ENCODE measurements at places on chromosomes 16 and 17. TPM values are rescaled to one million over a fixed set of nuclear protein-coding genes. Genes with fewer than 3 reads are reported as not detected.

CHST4 gene
- not detected for total RNA-seq

- DNase-seq, result no peak
Measured at GRCh38 chr17:28097901-28098300, 55.4 kb downstream of the NLK start.

AATK gene
- total RNA-seq, result 7.6 TPM

DNA sequence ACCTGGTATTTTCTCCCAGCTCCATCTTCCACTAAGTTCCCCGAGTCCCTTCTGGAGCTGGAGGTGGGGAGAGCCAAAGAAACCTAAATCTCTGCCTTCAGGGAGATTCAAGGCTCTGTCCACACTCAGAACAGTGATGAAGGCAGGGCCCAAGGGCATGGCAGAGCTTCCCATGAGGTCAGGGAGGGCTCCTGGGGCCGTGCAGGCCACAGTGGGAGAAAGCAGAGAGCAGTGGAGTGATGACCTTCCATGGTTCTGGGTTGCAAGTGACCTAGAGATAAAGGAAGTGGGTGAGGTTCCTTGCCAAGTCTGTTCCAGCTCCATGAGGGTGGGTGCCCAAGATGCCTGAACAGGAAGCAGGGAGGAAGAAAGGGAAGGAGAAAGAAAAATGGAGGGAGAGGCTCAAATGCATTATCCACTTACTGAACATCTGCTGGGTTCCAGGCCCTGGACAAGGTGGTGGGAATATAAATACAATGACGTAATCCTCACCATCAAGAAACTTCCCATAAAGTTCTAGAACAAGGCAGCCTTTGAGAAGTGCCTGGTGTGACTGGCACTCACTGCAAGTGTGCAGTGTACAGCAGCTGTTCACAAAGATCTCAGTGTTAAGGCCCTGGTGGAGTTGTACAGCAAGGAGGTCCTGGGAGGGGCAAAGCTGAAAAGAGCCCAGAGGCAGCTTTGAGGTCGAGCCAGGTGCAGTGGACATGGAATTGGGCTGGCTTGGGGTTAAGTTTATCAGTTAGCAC is 13.3 kb downstream of the TBKBP1 start:
- no peak for DNase-seq

DNA sequence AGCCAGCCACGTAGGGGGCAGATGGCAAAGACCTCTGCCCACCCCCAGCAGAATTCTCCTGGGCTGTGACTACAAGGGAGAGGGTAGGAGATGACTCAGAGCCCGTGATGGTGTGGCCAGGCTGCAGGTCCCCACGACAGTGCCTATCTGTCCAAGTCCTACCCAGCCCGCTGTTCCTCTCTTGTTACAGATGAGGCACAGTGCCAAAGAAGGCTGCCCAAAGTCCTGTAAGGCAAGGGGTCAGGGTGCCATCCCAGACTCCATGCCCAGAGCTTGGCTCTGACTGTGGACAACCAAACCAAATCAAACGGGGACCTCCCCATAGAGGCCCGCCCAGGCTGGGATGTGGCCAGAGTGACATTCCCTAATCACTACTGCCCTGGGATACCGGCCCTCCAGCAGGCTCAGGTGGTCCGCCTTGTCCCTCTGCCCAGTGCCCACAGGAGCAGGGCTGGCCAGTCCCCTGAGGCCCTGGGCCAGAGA is 12.6 kb upstream of the BCAR1 start:
- no peak for DNase-seq

SLC39A11 gene
- 23.8 TPM for total RNA-seq

RTN4RL1 gene
- 1.3 TPM for total RNA-seq

CRYBA1 gene
- not detected for total RNA-seq

DNA sequence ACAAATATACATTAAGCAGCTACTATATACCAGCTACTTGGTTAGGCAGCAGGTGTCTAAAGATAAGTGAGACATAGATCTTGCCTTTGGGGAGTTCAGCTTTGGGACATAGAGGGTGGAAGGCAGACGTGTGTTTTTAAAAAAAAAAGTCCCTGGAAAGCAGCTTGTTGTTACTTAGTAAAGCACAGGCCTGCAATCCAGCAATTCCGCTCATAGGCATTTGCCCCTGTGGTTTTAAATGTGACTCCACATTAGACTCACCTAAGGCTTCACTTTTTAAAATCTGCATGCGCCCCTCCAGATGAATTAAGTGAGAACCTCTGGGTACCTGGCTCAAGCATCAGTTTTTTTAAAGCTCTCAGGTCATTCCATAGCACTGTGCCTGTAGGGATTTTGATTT is 7.2 kb upstream of the MLYCD start:
- DNase-seq, result no peak

- no peak for DNase-seq
Measured at GRCh38 chr16:3583303-3584038, 6.3 kb upstream of the NLRC3 start.

GRCh38 chr16:66245072-66245471 is 121.4 kb upstream of the CDH5 start:
- no peak for DNase-seq

MARVELD3 gene
- 2.1 TPM for total RNA-seq

DNA sequence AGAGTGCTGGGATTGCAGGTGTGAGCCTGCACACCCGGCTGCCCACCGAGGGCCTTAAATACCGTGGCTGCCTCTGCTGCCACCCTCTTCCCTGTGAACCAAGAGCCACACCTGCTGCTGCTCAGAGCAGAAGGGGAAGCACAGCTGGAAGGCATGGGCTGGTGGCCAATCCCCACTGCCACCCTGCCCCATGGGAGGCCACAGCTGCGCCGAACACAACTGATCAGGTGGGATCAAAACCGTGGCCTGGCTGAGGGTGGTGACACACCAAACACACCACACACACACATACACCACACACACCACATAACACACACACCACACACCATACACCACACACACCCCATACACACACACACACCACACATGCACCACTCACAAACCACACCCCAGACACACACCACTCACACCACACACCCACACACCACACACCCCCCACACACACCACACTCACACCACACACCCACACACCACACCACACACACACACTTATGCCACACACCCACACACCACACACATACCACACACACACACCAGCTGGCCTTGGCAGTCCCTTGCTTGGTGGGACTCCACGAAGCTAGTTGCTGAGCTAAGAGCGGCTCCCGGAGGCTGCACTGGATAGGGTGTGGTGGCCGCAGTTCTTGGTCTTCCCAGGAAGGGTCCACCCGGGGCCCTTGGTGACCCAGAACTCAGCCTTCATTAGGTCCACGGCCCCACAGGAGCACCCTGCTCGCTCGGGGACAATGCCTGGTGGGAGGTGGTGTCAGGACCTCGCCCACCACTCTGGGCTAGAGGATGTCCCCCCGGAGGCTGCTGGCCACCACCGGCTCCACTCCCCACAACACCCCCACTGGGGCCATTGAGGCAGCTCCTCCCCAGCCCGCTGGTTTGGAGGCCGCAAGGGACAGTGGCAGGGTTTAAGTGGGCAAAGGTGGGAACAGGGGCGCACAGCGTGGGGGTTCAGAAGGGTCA is 14.9 kb downstream of the CEP131 start:
- no peak for DNase-seq

HS3ST3A1 gene
- total RNA-seq, result 0.53 TPM

DNA sequence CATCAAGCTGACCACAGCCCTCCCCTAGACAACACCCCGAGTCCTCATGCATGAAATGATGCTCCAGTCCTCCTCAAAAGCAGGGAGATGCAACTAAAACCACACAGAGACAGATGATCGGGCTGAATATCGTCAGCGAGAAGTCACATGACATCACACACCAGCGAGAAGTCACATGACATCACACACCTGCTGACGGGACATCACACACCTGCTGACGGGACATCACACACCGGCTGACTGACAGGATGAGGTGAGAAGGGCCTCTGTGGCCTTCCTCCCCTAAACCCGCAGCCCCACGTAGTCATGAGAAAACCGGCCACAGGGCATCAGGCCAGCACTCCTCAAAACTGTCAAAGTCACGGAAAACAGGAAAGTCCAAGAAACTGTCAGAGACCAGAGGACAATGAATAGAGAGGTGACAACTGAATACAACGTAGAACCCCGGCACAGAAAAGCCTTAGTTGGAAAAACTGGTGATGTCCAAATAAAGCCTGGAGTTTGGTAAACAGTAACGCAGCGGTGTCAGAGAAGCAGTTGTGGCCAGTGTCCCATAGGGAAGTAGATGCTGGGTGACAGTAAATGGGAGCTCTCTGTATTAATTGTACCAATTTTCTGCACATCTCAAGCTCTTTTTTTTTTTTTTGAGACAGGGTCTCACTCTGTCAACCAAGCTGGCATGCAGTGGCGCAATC is 14.3 kb downstream of the LITAF start:
- DNase-seq, result no peak

CES2 gene
- 12.9 TPM for total RNA-seq

GRCh38 chr16:19436540-19436939 is 18.9 kb downstream of the TMC5 start:
- no peak for DNase-seq

TLCD3B gene
- 0.32 TPM for total RNA-seq

MT1H gene
- total RNA-seq, result not detected

- DNase-seq, result no peak
Measured at GRCh38 chr16:88691924-88692560, 5.7 kb upstream of the SNAI3 start.

GRCh38 chr17:81967533-81968395 is 6.8 kb upstream of the NOTUM start:
- no peak for DNase-seq

TBC1D3H gene
- total RNA-seq, result not detected

DNA sequence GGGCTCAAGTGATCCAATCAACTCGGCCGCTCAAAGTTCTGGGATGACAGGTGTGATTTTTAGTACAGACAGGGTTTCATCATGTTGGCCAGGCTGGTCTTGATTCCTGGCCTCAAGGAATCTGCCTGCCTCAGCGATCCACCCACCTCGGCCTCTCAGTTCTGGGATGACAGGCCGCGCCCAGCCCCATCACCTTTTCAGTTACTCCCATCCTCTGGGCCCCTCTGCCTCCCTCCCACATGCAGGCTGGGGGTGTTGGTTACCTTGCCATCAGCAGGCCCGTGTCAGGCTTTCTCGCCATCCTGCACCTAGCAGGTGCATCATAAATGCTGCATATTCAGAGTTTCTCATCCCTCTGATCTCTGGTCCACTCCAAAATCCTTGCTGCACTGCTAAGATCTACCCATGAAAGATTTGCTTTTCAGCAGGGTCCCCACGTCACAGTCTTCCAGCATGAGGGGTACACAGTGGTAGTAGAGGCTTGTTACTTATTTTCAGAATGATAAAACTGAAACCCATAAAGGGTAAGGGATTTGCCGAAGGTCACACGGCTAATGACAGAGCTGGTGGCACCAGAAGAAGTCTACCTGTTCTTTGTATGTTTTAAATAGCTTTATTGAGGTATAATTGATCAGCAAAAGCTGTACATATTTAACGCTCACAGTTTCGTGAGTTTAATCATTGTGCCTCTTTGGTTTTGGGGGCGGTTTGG is 16.6 kb downstream of the PMM2 start:
- no peak for DNase-seq

- no peak for DNase-seq
Measured at GRCh38 chr16:3908951-3909437, 28.5 kb upstream of the CREBBP start.

KRT25 gene
- total RNA-seq, result not detected

NOS2 gene
- 0.26 TPM for total RNA-seq

DNA sequence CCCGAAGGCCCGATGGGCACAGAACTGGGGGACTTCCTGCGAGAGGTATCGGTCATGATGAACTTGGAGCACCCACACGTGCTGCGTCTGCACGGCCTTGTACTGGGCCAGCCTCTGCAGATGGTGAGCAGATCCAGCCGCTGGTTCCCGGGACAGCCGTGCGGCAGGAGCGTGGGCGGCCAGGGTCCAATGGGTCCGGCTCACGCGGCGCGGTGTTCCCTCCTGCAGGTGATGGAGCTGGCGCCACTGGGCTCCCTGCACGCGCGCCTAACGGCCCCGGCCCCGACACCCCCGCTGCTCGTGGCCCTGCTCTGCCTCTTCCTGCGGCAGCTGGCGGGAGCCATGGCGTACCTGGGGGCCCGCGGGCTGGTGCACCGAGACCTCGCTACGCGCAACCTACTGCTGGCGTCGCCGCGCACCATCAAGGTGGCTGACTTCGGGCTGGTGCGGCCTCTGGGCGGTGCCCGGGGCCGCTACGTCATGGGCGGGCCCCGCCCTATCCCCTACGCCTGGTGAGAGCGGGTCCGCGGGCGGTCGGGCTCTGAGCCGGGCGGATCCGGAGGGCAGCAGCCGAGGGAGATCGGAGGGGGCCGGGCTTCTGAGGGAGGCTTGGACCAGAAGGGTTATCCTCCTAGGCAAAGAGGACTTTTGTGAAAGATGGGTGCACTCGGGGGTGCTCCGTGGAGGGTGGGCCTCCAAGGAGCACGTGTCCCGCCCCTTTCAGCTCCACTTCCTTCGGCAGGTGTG is 3.0 kb downstream of the TNK1 start:
- no peak for DNase-seq

- DNase-seq, result no peak
Measured at GRCh38 chr16:2208308-2208707, 2.4 kb downstream of the BRICD5 start.

GRCh38 chr17:16301963-16302855 is 51.1 kb downstream of the CENPV start:
- DNase-seq, result no peak

SLC9A5 gene
- 0.32 TPM for total RNA-seq

- DNase-seq, result no peak
Measured at GRCh38 chr16:12584488-12585233, 219.0 kb downstream of the CPPED1 start.

DNA sequence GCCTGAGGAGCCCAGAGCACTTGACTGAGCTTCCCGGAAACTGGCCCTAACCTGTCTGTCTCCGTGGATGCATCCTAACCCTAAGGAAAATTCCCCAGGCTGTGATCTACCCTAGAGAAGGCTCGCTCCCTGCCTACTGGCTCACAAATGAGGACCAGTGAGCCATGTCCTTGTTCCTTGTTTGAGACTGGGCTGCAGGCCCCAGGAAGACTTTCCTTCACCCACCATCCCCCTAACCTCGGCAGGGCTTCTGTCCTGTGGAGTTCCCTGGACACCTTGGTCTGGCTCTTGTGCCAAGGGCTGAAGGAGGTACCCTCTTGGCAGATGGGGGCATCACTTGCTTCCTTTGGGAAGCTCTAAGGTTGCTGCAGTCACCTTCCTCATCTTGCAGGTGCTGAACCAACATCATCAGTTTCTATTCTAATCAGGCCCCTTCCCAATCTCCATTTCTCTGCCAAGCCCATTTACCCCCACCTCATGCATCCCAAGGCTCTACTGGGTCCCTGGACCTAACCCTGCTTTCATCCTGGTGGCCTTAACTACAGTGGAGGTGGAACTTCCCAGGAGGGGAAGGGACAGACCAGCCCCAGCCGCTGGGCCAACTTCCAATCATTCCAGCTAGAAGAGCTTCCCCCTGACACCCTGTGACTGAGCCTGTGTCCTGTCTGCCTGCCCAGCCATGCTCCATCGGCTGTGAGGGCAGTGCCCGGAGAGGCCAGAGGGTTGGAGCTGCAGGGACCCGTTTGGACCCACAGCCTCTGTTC is 12.4 kb downstream of the RNF40 start:
- no peak for DNase-seq

GRCh38 chr16:74448990-74449389 is 27.7 kb upstream of the CLEC18B start:
- no peak for DNase-seq

All from urinary bladder (tissue), 4 donors.